Panc1 (cell line): ENCODE measurements at places on chromosomes 16 and 17. TPM values are rescaled to one million over a fixed set of nuclear protein-coding genes. Genes with fewer than 3 reads are reported as not detected.

GRCh38 chr17:65519462-65519861 lies 42.0 kb downstream of the AXIN2 start:
- DNase-seq, result no peak

DNA sequence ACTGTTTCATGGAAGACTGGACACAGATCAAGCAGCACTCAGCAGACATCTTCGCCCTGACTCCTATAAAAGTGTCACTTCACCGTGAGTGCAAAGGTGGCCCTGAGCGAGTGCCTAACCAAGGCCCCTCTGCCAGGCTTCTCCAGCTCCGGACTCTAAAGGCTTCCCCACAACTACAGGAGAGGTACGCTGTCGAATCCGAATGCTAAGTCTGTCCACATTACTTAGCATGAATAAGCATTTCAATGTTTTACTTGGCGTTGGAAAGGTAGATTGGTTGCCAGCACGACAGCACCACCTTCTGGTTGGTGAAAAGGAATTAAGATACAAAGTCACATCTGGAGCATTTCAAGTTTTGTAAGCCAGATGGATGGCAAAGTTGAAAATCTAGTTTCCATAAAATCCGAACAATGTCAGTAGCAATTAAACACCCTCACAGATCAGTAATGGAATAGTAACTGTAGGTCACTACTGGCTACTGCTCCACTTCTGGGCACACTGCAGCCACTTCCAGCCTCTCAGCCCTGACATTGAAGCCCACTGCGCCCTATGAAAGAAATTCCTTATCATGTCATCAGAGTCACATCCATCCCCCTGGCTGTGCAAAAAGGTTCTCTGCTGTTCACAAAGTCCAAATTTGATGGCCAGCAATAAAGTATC lies 100.9 kb downstream of the PARN start:
- DNase-seq, result peak; percentile 87

- DNase-seq, result no peak
Observed at GRCh38 chr16:75246504-75247205, 4.8 kb downstream of the BCAR1 start.

GRCh38 chr16:18800293-18800692 lies 1.1 kb downstream of the ARL6IP1 start:
- no peak for DNase-seq

- no peak for DNase-seq
Observed at GRCh38 chr17:64491034-64491860, 5.6 kb downstream of the POLG2 start.

GRCh38 chr17:8222380-8222629 lies 11.9 kb upstream of the AURKB start:
- DNase-seq, result peak; percentile 98

GRCh38 chr16:24670623-24671454 lies 58.6 kb upstream of the TNRC6A start:
- no peak for DNase-seq

DNA sequence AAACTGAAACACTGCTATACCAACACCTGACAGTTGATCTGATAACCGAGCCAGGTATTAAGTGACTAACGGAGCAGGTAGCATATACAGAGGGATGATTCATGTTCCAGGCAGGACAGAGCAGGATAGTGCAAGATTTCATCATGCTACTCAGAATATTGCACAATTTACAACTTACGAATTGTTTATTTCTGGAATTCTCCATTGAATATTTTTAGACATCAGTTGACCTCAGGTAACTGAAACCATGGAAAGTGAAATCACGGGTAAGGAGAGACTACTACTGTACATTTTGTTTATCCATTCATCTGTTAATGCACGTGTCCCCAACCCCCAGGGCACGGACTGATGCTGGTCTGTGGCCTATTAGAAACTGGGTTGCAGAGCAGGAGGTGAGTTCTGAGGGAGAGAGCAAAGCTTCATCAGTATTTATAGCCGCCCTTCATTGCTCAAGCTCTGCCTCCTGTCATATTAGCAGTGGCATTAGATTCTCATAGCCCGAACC lies 14.5 kb upstream of the PPM1E start:
- DNase-seq, result no peak

DNA sequence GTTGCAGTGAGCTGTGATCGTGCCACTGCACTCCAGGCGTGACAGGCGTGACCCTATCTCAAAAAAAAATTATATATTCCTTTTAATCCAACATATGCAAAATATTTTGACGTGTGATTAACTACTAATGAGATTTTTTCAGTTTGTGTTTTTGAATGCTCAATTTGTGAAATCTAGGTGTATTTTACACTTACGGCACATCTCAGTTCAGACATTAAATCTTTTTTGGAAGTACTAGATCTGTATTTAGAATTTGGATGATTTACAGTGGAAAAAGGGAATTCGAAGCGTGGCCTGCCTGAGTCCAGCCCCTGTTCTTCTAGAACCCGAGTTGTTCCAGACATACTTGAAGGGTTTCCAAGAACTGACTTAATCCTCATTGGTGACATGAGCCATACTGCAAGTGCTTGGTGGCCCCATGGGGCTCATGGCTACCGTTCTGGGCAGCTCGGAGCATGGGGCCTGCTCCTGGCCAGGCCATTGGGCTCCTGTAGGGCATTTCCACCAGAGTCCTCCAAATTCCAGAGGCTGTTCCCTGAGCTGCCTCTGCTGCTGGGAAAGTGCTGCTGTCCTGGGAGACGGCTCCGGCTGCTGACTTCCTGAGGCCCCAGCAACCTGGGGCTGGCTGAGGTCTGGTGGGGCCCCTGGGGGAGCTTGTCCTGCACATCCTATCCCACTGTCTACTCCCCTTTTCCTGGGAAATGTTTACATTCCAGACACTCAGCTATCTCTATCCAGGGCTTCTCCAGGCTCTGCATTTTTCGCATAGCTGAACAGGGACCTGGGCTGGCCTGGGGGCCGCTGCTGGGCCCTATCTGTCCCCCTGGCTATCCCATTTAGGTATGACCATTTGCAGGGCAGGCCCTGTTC lies 27.2 kb downstream of the LLGL2 start:
- DNase-seq, result no peak

- DNase-seq, result no peak
Observed at GRCh38 chr17:31631766-31632165, 227.3 kb downstream of the COPRS start.

DNA sequence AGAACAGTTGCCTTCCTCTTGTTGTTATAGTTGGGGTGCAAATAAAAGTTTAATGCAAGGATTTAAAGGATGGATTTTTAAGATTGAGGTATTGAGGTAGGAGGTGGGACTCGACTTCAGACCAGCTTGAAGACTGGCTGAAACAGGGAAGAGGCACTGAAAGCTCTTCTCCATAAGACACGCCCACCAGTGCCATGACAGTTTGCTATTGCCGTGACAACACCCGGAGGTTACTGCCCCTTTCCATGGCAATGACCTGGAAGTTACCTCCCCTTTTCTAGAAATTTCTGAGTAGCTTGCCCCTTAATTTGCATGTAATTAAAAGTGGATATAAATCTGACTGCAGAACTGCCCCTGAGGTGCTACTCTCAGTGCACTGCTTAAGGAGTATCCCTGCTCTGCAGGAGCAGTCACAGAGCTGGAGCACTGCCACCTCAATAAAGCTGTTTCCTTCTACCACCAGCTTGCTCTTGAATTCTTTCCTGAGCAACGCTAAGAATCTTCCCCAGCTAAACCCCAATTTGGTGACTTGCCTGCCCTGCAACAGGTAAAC lies 122.6 kb downstream of the SHISA6 start:
- DNase-seq, result no peak

- DNase-seq, result no peak
Observed at GRCh38 chr16:261031-261691, 14.6 kb downstream of the RGS11 start.

DNA sequence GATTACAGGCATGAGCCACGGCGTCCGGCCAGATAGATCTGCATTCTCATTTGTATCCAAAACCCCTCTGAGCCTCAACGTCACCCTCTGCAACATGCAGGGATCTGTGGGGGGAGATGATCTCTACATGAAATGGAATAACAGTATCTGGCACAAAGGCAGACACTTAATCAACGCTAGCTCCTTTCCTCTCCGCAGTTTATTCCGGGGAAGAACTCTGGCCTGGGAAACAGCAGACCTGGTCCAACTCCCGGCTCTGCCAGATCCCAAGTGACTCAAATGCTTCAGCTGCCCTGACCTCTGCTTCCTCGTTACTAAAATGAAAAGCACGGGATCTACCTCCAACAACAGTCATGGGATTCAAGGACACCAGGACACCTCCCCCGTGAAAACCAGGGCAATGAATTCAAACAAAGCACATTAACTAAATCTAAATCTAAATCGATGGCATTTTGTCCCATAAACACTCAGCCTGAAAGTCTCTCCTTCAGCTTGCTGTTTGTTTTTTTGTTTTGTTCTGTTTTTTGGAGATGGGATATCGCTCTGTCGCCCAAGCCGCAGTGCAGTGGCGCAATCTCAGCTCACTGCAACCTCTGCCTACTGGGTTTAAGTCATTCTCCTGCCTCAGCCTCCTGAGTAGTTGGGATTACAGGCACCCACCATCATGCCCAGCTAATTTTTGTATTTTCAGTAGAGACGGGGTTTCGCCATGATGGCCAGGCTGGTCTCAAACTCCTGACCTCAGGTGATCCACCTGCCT lies 78.2 kb downstream of the NXN start:
- DNase-seq, result no peak

DNA sequence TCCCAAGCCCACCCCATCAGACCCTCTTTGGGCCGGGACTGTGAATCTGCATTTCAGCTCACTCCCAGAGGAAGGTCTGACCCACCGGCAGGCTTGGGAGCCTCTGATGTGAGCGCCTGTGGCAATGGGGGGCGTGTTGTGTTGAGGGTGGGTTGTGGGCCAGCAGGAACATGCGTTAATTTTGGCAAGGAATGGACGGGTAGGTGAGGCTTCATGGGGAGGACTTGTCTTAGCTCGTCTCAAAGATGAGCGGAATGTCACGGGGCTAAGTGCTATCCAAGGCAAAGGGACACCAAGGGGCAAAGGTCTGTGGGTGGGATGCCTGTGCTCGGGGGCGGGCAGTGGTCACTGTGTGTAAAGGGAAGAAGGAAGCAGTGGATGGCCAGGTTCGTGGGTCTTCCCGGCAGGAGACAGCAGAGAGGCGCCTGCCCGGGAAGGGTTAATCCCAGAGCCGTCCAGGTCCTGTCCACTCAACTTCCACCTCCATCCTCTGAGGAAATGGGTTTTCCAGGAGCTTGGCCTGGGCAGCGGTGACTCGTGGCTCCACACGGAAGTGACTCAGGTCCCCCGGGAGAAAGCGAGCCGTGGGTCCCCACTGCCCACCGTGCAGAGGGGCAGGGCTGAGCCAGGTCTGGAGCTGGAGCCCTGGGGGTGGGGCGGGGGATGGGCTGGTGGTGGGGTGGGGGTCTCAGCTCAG lies 17.4 kb downstream of the ADGRG1 start:
- DNase-seq, result no peak

DNA sequence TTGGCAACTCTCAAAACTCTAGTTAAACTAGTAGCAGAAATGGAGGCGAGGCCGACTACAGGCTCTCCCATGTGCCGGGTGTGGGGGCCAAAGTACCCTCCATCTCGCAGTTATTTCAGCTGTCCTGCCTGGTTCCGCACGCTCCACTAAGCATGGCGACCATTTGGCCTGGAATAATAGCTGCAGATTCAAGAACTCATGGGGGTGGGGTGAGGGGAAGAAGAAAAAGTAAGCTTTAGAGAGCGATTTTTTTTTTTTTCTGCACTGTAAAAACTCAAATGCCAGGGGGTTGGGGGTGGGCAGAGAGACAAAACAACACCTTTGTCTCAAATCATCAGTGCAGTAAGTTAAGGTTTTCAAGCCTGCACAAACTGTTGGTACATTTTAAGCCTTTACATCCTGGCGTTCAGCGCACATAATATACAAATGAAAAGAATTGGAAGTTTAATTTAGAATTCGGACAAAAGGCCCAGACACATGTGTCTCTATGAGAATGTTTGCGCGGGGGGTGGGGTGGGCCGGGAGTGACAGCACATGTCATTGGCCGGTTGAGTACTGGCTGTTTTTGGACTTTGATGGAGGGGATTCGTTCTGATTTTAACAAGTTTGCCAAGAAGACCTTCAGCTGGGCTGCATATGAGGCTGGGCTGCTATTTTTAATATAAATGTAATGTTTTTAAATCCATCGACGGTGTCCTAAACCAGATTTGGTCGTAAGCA lies 694.7 kb upstream of the SALL1 start:
- no peak for DNase-seq

DNA sequence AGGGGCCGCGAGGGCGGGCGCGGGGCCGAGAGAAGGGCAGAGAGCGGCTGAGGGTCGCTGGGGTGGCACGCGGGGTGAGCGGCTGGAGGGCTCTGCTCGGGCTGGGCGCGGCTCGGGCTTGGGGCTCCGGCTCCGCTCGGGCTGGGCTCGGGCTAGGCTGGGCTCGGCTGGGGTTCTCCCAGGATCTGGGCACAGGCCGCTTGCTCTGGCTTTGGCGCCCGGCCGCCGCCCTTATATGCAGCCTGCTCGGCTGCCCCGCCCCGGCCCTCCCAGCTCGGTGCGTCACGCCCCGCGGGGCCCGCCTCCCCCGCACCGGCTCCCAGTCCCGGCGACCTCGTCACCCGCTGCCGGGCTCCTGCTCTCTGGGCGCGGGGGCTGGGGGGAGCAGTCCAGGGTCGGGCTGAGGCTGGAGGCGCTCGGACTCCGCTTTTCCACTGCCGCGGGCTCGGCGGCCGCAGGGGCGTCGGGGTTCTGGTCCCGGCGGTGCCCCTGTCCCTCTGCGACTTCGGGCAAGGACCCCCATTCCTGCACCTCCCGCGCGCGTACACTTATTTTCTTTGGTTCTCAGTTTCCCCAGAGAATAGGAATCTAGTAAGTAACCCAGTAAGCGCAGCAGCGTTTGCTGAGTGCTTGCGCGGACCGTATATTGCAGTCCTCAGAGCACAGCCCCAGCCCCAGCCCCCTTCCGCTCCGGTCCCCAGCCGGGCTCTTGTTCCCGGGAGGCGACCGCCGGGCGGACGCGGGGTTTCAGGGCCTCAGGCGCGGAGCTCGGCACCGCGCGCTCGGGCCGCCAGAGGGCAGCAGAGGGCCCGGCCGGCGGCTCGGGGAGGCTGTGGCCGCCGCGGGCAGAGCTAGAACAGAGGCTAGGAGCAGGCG lies at the start of gene RASD1:
Gene RASD1, minus strand, starts transcription at position 207 of the 876 bp plus-strand sequence. CDS start 214 bp downstream, outside the sequence.
- DNase-seq, result peak; percentile 25

The CTRL gene
- 2.0 TPM for total RNA-seq

The ANKRD40CL gene
- total RNA-seq, result not detected

The VAT1L gene
- not detected for total RNA-seq

The TSPAN10 gene
- total RNA-seq, result 4.8 TPM

The CACNG3 gene
- total RNA-seq, result not detected

The CACNA1H gene
- 31.1 TPM for total RNA-seq

The GID4 gene
- 11.1 TPM for total RNA-seq
